ENCODE measurements at places on chromosomes 3 and 15.
A peak's percentile ranks its signal among the peaks of the same experiment; 100 is the strongest.

- no peak for DNase-seq
Measured at GRCh38 chr3:66907136-66907535, 91.0 kb upstream of the KBTBD8 start.

DNA sequence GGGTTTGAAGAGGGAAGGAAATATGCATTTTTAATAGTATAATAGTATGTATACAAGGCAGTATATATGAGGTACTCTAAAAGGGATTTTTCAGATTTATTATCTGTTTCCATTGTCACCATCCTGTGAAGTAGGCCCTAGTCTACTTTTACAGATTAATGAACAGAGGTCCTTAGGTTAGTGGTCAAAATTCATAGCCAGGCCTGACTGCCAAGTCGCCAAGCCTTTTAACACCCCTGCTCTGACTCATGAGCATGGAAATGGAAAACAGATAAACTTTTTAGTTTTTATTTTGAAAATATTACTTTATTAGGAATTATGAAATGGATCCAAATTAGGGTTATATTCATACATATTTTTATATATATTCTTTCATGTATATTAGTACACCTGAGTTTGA lies 146.9 kb downstream of the BBX start:
- DNase-seq: no peak

DNA sequence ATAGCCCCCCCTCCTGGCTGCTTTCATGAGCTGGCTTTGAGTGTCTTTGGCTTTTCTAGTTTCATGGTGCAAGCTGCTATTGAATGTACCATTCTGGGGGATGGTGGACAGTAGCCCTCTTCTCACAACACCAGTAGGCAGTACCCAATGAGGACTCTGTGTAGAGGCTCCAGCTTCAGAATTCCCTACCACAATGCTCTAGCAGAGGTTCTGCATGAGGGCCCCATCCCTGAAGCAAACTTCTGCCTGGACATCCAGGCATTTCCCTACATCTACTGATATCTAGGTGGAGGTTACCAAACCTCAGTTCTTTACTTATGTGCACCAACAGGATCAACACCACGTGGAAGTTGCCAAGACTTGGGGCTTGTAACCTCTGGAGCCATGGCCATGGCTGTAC lies 1742.9 kb downstream of the SI start:
- no peak for DNase-seq

DNA sequence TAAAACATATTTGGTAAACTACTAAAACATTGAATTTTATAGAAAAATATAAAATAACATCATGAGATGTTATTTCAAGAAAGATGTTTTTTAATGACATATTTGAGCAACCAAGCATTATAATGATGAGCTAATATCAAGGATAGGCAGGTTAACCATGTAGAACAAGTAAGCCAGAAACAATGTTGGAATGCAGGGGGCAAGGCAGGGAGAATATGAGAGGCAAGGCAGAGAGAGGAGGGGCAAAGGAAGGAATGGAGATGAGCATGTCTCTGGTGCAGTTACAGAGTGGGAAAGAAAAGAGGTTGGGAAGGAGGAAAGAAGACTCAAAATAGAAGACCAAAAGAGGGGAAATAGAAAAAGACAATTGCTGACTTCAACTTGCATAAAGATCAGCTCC lies 390.4 kb downstream of the MCTP2 start:
- no peak for DNase-seq

GRCh38 chr15:31301673-31301990 lies 25.0 kb upstream of the KLF13 start:
- DNase-seq: no peak

DNA sequence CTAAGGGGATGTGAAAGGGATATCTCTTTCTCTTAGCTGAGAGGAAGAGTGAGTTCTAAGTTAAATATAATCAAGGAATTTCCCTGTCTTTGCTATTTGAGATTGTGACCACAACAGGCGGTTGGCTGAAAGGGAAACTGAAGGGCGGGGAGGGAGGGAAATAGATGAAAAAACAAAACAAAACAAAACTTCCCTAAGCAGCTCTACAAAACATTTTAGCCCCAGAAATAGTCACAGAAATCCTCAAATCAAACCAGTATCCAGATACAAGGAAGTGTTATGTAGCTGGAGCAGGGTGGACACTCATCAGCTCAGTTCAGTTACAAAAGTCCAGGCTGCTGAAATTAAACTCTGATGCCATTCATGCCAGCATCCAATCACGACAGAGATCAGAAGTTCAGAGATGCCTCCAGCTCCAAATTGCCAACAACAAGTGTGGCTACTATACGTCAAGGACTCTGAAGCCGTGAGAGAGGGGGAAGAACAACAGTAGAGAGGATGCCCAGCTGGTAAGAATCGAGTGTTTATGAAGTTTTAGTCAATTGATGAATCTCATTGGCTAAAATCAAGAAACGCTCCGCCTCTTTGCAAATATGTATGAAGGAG lies 319 bp upstream of the TP63 start:
- DNase-seq: no peak

GRCh38 chr3:16050641-16051467 lies 123.6 kb upstream of the GALNT15 start:
- no peak for DNase-seq

DNA sequence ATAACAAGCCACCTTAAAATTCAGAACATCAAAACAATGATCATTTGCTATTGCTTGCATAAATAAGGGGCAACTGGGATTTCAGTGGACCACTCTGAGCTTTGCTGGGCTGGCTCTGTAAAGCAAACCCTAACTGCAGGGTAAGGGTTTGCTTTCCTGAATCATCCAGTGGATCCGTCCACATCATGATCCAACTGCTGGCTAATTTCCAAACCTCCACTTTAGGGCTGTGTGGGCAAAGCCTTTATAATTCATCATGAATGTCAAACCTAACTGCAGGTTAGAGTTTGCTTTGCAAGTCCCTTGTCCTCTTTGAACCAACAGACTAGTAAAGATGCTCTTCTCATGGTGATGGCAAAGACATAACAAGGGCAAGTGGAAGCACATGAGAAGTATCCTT lies 76.1 kb downstream of the SYNPR start:
- DNase-seq: peak; percentile 11

- no peak for DNase-seq
Measured at GRCh38 chr3:23438657-23439056, 235.5 kb downstream of the UBE2E2 start.

DNA sequence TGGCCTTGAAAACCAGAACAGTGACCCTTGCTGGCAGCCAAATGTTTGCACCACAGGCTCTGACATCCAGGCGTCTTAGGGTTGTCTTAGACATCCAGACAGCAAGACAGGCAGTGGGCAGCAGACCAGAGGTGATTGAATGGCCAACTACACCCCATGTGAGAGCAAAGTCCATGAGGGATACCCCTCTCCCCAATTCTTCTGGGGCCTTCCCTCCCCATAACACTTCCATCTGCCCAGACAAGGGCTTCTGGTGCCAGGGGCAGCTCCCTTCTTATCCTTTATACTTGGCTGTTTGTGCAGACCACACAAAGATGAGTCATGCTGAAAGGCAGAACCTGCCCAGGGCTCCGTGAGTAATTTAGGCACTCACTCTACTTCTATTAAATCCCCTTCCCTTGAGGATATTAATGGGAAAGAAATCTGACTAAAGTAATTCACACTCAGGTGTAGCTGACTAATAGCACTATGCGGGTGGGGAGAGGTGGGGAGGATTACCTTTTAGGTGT lies 257.9 kb downstream of the UACA start:
- DNase-seq: no peak

DNA sequence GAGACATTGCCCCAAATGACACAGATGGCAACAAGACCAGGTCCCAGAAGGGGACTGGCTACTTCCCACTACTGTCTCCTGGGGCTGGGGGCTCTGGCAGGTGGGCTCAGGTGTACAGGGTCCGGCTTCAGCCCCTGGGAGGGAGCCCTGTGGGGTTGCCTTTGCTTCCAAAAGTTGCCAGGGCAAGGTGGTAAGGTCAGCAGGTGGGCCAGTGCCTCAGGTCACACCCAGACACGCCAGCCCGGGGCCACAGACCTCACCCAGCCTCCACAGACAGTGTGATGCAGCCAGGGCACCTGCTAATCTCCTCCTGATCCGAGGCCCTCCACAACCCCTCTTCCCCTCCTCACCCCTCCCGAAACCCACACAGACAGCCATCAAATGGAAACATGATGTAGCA lies 7.5 kb downstream of the OXTR start:
- DNase-seq: no peak

DNA sequence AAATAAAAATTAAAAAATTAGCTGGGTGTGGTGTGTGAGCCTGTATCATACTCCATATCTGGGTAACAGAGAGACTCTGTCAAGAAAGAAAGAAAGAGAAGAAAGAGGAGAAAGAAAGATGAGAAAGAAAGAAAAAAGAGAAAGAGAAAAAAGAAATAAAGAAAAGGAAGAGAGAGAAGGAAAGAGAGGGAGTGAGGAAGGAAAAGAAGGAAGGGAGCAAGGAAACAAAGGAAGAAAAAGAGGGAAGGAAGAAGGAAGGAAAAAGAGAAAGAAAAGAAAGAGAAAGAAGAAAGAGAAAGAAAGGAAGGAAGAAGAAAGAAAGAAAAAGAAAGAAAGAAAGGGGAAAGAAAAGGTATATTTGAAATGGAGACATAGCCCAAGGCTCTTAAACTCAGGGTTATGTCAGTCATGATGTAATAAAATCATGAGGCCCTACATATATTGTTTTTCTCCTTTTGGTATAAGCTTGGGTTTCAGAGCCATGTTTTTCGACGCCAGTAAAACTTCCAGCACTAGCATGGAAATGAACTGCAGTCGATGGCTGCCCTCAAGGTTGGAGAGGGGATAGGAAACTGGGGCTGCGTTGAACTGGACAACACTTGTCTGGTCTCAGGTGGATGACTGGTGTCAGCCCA lies 38.0 kb upstream of the RFTN1 start:
- DNase-seq: no peak

DNA sequence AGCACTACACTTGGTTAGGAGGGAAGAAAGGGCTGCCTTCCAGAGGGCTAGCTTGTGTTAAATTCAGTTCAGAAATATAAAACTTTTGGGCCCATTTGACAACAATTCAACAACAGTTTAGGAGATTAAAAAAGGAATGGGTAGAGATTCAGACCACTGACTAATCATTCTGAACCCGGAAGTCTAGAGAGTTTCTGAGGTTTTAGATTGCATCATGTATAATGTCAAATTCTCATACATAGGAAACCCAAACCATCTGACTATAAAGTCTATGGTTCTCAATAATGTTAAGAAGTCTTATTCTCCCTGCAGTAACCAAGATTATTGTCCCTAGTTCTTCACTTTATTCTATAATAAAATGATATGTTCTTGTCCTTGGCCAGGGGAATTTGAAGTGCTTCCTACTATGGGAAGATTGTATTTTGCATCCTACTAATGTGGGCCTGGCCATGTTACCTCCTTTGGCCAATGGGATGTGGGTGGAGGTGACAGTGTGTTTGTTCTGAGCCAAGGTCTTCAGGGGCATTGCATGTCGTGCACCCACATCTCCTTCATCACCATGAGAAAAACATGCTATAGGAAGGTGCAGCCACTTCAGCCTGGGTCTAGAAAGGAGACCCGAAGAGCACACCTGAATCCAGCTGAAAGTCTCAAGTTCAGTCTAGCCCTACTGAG lies 66.4 kb upstream of the CCNL1 start:
- DNase-seq: no peak

DNA sequence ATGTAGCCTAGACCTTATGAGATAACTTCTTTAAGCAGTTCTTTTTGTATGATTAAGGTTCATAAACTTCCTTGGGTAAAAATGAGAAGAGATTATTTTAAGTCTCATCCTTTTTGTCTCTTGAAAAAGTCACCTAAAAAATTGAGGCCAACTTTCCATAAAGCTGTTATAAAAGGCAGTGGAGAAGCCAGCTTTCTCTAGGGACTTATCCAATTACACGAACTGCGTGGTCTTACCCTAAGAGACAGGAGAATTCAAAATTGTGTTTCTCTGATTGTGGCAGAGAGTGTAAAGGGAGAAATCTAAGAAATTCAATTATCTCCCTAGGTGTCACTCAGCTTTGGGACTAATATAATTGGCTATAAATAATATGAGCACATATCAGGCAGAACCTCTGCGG lies 262.0 kb downstream of the SHOX2 start:
- no peak for DNase-seq

DNA sequence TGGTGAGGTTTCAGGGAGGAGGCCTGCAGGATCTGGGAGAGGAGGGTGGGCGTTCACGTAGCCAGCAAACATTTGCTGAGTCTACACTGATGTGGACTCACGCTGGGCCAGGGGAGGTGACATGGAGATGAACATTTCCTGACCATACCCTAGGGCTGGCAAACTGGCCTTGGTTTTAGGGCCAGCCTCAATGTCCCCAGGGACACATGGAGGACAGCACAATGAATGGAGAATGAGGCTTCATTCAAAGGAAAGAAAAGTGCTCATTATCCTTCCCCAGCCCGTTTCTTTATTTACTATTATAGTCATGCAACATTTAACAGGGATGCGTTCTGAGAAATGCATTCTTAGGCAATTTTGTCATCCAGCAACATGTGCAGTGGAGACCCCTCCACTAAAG lies 26.8 kb downstream of the ACAN start:
- no peak for DNase-seq

DNA sequence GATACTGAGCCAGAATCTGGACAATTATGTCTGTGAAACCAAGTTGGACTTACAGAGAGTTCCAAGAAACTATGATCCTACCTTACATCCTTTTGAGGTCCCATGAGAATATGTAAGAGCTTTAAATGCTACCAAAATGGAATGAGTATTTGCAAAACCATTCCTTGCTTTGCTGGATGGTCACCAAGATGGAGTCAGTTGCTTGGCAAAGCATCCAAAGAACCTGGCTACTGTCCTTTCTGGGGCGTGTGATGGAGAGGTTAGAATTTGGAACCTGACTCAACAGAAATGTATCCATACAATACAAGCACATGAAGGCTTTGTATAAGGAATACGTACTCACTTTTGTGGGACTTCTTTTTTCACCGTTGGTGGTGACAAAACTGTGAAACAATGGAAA lies 36.2 kb downstream of the AP4E1 start:
- no peak for DNase-seq

DNA sequence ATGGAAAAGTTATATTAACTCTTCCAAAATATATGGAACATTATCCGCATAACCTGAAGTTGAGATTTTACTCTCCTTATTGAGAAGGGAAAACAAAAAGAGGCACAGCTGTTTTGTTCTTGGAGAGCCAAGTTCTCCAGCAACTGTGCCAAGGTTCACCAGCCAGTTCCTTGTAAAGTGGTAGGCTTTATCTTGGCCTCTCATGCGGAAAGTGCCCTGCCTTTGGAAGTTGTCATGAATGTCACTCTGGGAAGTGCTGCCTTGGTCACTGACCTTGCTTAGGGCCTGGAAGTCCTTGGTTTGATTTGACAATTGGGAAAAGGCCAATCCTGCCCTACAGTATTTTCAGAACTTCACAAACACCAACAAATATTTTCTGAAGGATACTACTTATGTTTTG lies 44.2 kb upstream of the THRB start:
- no peak for DNase-seq

- no peak for DNase-seq
Measured at GRCh38 chr3:48588230-48588629, 6.9 kb downstream of the COL7A1 start.

DNA sequence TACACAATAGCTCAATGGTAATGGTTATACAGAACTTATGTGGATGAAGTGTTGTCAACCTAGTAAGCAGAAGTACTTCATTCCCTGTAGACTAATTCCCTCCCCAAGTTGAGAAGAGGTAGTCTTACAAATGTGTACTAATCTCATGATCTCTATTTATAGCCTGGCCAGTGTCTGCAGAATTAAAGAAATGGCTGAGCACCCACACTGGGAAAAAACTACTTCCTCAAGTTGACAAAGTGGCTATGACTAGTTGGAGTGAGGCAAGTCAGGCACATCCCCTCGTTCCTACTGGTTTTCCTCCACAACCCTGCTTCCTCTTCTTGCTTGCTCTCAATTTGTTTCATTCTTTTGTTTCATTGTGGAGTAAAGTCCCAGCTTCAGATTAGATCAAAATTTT lies 566.7 kb upstream of the ZNF717 start:
- no peak for DNase-seq
